ENCODE measurements at places on chromosomes 3 and 15.
A peak's percentile ranks its signal among the peaks of the same experiment; 100 is the strongest.

GRCh38 chr3:16875876-16876550, 8.7 kb upstream of the PLCL2 start:
- no peak for DNase-seq

- DNase-seq, result peak; percentile 7
Measured at GRCh38 chr3:32239307-32240158, 1.1 kb downstream of the CMTM8 start.

- DNase-seq, result no peak
Measured at GRCh38 chr3:65837604-65838003, 201.1 kb downstream of the MAGI1 start.

GRCh38 chr3:16849229-16849628, 35.5 kb upstream of the PLCL2 start:
- DNase-seq, result peak; percentile 41

GRCh38 chr3:152232001-152232400, 36.7 kb upstream of the MBNL1 start:
- no peak for DNase-seq

GRCh38 chr15:26521691-26522198, 251.1 kb downstream of the GABRB3 start:
- DNase-seq, result no peak

- no peak for DNase-seq
Measured at GRCh38 chr3:112966633-112967032, 8.3 kb downstream of the CD200R1 start.

DNA sequence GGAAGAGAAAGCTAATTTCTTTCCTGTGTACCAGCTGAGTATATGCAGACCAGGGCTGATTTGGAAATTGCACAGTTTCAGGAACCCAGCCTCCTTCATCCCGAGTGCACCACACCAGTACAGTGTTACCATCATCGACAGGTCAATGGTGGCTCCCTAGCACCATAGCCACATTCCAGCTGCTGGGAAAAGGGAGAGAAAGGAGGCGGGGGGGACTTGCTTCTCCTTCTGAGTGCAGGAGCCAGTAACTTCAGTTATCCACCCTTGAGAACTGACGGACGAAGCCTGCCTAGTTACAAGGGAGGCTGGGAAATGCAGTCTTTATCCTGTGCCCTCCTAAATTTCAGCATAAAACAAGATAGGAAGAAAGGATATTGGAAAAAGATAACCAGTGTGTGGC, 129.7 kb upstream of the PRICKLE2 start:
- no peak for DNase-seq

GRCh38 chr3:76111808-76112207, 326.5 kb upstream of the ZNF717 start:
- no peak for DNase-seq

- DNase-seq, result no peak
Measured at GRCh38 chr3:101902041-101902440, 52.7 kb downstream of the NFKBIZ start.

DNA sequence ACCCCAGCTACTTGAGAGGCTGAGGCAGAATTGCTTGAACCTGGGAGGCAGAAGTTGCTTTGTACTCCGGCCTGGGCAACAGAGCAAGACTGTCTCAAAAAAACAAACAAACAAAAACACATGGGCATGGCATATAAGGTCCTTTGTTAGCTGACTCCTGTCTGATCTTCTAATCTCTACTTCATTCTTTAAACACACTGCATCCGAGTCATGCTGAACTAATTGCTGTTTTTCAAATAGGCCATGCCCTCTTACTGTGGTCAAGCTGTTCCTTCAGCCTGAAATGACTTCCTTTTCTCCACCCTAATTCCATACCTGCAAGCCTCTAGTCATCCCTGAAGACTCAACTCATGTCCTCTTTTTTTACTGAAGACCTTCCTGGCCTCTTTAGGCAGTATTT, 22.3 kb upstream of the SLMAP start:
- DNase-seq, result no peak

GRCh38 chr3:119015942-119016341, 18.7 kb downstream of the IGSF11 start:
- DNase-seq, result no peak

DNA sequence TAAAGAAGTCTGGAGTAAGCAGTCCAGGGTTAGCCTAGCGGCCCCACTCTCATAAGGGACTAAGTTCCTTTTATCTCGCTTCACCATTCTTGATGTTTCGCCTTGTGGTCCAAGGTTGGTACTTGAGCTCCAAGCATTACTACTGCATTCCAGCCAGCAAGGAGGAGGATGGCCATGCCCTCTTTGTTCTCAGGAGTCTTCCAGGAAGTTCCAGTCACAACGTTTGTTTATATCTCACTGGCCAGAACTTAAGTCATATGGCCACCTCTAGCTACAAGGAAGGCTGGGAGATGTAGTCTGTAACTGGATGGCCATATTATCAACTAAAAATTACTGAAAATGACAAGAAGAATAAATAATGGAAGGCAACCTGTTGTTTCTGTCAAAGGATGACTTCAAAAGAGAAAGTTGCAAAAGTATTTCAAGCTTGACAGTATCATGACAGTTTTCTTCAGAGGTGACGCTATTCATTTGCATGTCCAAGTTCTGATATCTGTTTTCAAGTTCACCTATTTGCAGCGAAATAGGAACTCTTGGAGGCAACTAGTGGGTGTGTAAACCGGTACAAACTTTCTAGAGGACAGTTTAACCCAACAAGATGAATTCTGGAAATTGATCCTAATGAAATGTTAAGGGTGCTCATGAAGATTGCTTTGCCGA, 118.6 kb downstream of the PGPEP1L start:
- DNase-seq, result no peak

DNA sequence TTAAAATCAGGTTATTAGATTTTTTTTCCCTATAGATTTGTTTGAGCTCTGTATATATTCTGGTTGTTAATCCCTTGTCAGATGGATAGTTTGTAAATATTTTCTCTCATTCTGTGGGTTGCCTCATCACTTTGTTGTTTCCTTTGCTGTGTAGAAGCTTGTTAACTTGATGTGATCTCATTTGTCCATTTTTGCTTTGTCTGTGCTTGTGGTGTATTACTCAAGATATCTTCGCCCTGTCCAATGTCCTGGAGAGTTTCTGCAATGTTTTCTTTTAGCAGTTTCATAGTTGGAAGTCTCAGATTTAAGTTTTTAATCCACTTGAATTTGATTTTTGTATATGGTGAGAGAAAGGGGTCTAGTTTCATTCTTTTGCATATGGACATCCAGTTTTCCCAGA, 699.1 kb downstream of the NAALADL2 start:
- no peak for DNase-seq

- DNase-seq, result no peak
Measured at GRCh38 chr3:147799601-147800000, 390.4 kb downstream of the ZIC1 start.

DNA sequence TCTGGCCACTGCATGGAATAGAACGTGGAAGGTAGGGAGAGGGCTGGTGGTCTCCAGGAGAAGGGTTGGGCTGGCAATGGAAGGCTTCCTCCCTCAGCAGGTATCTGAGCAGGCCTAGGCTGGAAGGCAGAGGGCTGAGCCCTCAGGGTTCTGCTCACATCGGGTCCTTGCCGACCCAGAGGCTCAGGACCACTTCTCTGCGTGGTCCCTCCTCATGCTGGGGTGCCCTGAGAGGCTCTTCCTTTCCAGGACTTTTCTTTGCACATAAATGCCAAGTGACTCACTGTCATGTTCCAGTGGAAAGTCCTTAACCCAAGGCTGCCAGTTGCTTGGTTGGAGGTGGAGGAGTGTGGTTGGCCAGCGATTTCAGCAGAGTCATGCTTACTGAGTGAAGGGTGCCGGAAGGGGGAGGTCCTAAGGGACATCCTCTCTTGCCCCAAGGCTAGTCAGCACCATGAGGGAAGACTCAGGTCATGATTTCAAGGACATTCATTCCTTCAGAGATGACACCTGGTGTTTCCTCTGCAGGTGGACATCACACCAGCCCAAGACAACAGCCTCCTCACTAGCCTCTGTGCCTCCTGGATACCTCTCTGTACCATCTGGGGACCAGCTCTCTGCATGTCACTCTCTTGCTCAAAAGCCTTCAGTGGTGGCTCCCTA, 8.2 kb downstream of the SLC6A6 start:
- no peak for DNase-seq

GRCh38 chr3:56885453-56885852, 83.7 kb upstream of the ARHGEF3 start:
- DNase-seq, result no peak

DNA sequence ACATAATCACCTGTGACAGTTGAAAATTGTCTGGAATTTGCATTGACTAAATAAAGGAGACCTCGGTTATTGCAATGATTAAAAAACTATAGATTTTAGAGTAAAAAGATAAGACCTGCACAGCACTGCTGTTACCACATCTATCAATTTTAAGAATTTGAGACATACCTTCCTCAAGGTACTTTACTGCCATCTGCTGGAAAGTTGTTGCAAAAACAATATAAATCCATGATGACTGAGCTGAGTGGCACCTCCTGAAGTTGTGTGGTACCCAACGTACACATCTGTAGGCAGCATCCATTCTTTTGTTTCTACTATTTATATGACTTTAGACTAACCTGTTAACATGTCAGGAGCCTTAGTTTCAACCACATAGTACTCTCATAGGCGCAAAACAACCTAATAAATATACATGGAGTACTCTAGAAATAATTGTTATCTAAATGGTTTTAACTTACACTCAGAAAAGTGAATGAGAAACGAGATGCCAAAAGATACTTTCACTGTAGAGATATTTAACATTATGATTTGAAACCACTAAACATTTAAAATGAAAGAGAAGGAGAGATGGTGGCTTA, 106.7 kb downstream of the GHSR start:
- DNase-seq, result peak; percentile 38

DNA sequence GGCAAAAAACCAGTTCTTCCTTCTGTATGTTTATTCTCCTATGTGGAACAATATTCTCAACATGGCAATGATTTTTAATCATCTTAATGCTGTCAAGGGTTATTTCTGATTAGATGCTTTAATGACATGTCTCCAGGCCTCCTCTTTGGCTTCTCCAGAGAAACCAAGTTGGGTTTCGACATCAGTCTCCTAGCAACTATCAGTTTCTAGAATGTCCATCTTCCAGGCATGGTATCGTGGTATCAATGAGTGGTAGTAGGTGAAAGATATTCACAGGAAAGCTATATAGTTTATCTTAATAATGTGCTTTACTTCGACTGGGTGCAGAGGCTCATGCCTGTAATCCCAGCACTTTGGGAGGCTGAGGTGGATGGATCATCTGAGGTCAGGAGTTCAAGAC, 128.5 kb downstream of the C3orf70 start:
- no peak for DNase-seq

- no peak for DNase-seq
Measured at GRCh38 chr3:177932750-177933660, 603.2 kb upstream of the KCNMB2 start.

DNA sequence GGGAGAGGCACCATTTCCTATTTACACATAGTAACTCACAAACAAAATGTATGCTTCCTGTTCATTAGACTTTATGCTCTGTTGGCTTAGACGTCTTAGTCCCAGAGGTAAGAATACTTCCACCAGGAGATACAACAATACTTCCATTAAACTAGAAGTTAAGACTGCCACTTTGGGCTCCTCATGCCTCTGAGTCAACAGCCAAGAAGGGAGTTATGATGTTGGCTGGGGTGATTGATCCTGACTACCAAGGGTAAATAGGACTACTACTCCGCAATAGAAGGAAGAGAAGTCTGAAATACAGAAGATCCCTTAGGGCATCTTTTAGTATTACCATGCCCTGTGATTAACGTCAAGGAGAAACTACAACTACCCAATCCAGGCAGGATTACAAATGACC, 43.5 kb upstream of the ABI3BP start:
- DNase-seq, result no peak

DNA sequence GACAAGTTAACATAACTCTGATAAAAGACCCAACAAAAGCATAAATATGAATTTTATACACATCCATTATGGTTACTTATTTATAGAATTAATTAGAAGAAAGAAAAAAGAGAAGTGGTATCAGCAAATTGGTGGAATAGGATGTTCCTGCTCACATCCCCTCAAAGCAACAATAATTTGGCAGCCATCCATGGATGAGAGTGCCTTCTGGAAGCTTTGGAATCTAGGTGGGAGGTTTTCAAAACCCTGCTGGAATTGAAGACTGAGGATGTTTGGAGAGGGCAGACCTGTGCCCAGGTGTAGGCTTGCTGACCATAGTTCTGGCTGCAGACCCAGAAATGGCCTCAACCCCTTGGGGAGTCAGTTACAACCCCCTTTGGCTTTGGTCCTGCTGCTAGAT, 91.2 kb downstream of the EDEM1 start:
- DNase-seq, result no peak

DNA sequence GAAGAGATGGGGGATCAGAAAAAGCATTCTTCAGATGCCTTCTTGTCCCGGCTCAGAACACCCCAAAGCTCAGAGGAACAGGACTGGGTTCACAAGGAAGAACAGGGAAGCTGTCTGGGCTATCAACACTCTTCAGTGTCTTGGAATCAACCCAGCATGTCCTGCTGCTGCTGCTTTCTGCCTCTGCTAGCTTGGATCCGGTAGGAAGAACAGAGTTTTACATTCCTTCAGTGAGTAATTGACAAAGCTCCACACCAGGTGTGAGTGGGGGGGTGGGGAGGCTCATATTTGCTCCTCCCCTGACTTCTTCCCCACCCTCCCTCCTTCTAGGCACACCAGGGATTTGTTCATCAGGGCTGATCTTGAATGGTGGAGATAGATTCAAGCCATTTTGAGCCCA, 13.1 kb upstream of the ETV5 start:
- DNase-seq, result no peak

- no peak for DNase-seq
Measured at GRCh38 chr3:30518872-30519271, 87.5 kb upstream of the TGFBR2 start.

GRCh38 chr3:119978554-119979208, 115.6 kb downstream of the GSK3B start:
- no peak for DNase-seq

DNA sequence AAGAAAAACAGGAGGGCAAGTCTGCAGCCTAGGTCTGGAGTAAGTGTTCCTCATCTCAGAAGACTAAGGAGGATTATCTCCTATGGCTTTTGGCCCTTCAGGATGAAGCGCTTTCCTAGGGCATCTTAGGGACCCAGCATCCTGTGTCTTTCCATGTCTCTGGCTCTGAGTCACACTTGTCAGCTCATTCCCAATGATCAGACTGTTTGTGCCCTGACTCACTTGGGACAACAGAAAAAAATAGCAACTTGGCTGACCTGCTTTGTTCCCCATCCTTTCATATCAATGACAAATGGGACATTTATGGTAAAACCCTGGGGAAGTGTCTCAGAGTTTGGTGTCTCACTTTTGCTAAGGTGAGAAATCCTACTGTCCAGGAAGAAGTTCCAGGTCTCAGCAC, 76.2 kb upstream of the OXTR start:
- DNase-seq, result no peak

DNA sequence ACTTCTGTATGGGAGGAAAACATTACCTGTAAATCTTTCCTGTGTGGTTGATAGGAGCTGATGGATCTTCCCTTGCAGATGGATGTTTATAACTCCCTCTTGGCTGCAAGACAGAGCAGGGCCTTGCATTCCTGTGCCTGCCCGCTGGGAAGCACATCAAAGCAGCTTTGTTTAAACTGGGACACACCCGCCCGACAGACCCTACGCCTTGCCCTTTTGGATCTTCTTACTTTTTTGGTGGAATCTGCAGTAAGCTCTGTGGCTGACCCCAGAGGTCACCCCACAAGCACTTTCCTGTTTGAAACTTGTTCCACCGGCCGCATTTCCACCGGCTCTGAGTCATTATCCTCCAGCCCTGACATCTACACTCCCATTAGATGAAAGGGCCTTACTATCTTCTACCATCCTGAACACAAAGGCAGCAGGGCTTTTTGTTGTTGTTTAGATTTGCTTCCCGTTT, 244.1 kb upstream of the STT3B start:
- DNase-seq, result no peak
